ENCODE measurements at places on chromosomes 12 and 14.
A peak's percentile ranks its signal among the peaks of the same experiment; 100 is the strongest.

DNA sequence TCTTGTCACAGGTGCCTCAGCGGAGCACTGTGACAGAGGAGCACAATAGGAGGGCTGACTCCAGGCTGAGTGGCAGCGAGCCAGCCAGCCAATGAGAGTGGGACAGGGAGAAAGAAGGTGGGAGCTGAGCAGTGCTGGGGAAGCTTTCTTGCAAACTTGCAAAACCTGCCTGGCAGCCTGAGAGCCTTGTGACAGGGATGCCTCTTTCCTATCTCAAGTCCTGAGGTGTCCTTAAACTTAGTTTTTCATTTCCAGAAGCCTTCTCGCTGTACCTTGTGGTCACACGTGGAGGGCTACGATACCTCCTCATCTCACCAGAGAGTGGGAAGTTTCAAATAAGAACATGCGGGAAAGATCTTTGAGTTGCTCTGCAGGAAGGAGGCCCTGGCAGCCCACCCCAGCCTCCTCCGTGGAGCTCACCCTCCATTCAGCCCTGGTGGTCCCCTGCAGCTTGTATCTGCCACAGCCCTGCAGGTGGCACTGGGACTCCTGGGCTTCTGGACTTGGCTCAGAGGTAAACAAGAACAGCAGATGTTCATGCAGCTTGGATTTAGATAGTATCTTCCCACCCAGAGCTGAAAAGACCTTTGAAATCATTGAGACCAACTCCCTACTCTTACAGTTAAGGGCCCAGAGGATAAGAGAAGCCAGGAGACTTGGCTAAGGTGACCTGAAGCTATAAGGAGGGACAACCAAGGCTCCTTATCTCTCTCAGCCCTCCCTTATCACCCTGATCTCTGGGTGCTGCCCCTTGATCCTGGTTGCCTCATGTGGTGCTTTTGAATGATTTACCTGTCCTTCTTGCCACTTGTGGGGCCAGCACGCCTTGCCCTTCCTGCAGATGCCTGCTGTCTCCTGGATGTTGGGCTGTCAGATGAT is 153.5 kb upstream of the MAX start:
- peak; percentile 88 for DNase-seq

DNA sequence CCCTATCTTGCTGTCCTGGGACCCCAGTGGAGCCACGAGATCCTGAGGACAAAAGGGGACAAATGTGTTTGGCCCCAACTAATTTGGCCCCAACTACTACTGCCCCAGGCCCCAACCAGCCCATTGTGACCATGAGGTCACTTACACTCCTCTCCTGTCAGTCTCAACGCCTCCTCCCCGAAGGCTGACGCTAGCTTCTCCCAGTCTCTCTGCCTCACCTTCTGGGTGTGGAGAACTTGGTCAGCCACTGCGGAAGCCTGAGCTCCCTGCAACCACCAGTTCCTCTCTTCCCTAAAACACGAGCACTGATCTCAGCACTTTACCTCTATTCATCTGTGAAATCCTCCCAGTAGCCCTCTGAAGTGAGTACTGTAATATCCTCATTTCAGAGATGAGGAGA is 13.3 kb downstream of the FAM181A start:
- no peak for DNase-seq

- DNase-seq, result no peak
Observed at GRCh38 chr14:103023881-103024473, 33.4 kb downstream of the CDC42BPB start.

GRCh38 chr14:67766035-67766680 is 50.2 kb downstream of the ZFYVE26 start:
- peak; percentile 14 for DNase-seq

DNA sequence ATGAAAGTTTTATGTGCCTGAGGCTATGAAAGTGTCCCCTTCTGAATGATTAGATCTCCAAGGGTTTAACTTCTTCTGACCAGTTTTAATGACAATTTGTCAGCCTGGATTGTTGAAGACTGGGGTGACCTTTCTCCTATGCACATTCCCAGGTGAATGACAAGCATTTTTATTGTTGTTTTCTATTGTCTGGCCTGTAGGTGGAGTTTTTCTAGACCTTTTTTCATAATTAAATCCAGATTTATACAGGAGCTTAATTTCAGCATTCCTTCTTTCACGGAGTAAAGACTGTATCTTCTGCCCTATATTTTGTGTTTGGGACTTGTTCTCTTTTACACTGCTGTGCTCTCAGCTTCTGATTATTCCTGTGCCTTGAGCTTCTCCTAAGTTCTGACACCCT is 125.0 kb upstream of the FAR2 start:
- DNase-seq, result no peak

DNA sequence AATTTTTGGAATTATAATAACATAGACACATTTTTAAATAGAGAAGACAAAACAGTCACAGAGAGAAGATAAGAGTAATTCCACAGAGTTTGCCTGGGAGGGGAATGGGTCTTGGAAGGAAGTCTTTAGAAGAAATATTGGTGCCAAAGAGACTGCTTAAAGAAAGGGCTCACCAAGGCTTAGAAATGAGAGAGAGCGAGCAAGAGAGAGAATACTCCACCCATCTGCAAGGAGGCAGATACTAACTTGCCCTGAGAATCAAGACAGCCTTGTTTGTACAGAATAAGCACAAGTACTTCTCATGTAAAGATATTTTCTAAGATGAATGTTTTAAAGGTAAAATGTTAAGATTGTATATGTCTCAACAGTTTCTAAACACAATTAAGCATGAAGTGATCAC is 165.5 kb downstream of the SLC38A4 start:
- DNase-seq, result no peak

DNA sequence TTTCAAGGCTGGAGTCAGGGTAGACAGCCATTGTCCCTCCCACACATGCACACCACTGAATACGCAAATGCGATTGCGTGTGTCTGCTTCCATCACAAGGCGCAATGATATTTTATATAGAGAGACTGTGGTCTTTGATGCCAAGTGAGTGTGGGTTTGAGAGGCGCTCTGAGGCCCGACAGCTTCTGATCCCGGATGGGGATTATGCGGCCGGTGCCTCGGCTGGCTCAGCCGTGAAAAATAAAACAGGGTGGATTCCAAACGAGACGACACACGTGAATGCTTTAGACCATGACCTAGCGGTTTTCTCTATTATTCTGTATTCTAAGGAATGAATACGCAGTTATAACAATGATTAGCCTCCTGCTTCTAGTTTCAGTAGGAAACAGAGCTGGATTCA is 72.5 kb downstream of the TMEM132D start:
- no peak for DNase-seq

DNA sequence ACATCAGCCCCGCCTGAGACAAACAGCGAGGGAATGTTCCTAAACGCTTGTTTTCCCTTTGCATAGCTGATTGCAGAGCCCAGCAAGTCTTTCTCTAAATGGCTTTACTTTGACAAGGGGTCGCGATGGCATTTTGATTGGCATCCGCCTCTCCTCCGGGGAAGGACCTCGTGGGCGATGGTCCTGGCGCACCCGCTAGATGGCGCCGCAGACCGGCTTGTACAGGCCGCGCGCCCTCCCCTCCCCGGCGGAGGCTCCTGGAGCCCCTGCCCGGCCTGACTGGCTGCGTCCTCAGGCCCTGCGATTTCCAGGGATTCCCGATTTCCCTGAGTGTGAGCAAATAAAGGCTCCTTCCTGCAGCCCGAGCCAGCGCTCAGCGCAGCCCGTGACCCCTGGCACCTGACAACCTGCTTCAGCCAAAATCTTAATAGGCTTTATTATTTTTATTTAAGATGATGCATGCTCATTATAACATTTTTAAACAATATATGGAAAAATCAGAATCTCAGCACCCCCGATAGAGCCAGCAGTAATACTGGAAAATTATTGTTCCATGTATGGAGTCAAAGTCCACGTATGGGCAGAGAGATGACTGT is 468.3 kb downstream of the AACS start:
- peak; percentile 25 for DNase-seq

- DNase-seq, result no peak
Observed at GRCh38 chr12:113933201-113933786, 32.8 kb downstream of the RBM19 start.

GRCh38 chr14:79614448-79614847 is 596.9 kb downstream of the DIO2 start:
- DNase-seq, result no peak

- no peak for DNase-seq
Observed at GRCh38 chr12:97943359-97943758, 480.8 kb downstream of the RMST start.

GRCh38 chr12:53169644-53170043 is 10.9 kb upstream of the ZNF740 start:
- no peak for DNase-seq

DNA sequence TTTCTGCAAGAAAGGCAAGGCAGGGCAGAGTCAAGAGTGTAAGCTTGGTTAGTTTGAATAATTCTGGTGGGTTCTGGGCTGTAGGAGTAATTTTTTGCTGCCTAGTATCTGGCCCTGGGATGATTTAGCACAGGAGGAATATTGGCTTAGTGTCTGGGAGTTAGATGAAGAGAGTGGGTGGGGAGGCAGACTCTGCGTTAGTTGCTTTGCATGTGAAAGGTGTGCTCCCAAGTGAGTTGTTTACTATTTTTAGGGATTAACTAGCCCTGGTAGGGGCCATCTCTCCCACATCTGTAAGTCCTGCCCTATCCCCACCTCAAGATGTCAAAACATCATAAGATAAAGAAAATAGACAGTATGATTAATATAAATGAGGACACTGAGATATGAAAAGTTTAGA is 249.7 kb downstream of the LRIG3 start:
- no peak for DNase-seq

DNA sequence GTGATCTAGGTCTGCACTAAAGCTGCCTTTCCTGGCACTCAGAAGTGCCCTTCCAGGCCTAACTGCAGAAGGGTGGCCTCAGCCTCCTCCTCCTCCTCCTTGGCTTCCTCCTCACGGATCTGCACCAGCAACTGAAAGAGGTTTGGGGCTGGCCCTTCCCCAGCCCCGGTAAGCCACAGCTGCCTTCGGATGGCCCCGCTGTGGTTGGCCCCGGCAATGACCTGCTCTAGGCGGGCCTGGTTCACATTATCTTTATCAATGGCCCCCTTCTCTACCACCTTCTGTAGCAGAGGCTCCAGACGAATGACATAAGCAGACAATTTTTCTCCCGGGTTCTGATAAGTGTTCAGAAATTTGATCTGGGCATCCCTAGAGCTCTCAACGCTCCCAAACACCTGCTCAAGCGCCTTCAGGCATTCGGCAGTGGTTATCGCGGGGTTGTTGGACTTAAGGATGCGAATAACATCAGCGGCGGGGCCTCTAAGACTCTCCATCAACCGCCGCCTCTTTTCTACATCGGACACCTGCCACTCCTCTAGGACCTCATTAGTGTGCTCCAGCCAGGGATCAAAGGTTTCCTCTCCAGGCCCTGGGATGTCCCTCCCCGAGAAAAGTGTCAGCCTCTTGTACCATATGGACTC is 1.5 kb downstream of the PNMA1 start:
- DNase-seq, result no peak

- DNase-seq, result no peak
Observed at GRCh38 chr12:5043589-5044419, at the start of gene KCNA5. Gene KCNA5 (plus strand): TSS chr12:5043879. CDS start chr12:5044148, 269 bp downstream.

- no peak for DNase-seq
Observed at GRCh38 chr12:72491426-72491825, 219.3 kb downstream of the TRHDE start.

DNA sequence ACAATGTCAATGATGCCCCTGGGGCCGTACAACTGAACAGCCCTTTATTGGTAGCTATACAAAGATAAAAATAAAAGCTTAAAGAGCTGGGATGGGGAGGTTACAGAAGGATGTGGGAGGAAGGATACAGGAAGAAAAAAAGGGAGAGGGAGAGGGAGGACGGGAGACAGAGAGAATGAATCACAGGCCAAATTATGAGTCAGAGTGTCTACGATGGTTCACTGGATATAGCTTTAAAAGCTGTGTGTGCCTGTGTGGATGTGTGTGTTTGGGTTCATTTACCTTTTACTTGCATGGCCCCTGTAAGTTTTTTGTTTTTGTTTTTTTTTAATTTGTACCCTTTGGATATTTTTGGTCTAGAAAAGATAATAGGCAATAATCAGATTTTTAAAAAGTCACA is 111.9 kb downstream of the CCDC60 start:
- DNase-seq, result no peak

GRCh38 chr12:100698518-100698917 is 96.1 kb upstream of the ANO4 start:
- DNase-seq, result no peak

DNA sequence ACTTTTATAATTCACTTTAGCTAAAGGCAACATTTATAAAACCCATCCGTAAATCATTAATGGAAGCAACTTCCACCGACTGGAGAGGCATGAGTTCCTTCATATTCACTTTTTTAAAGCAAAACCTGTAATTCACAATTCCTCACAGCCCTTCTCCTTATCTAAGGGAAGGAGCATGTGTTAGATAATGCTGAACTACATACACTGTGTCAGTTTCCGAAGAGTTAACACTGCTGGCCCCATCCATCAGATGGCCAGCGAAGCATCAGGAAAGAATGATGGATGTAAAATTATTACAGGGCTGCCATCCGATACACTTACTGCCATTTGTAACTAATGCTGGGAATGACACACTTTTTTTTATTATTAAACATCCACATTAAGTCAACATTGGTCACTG is 392.8 kb downstream of the SOX5 start:
- no peak for DNase-seq

DNA sequence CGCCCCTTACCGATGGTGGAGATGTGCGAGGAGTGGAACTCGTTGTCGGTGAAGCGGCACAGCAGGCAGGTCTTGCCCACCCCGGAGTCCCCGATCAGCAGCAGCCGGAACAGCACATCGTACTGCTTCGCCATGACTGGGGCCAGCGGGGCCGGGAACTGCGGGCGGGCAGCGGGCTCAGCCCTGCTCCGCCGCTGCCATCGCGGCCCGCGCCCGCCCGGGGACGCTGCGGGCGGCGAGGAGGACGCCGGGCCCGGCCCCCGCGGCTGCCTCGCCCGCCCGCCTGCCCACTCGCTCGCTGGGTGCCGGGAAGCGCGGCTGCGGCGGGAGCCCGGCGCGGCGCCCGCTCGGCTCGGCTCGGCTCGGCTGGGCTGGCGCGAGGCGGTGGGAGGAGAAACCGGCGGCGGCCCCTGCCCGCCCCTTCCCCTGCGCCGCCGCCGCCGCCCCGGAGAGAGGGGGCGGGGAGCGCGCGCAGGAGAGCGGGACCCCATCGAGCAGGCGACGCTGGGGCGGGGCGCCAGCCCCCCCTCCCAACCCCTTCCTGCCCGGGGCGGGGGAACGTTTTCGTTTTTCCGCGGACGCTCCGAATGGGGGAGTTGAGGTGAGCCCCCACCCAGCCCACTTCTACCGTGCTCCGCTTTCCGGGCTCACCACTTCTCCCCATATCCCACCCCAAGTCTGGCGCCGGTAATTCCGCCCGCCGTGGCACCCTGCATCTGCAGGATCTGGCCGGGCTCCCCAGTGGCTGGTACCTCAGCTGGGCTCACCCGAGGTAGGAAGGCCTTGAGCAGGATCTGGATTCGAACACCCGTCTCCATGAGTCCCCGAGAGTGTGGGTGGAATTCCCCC is at the start of gene RAB15:
Gene RAB15, minus strand, starts transcription at position 394 of the 849 bp plus-strand sequence. Its CDS starts 260 bp downstream, at position 134.
- DNase-seq, result peak; percentile 32

DNA sequence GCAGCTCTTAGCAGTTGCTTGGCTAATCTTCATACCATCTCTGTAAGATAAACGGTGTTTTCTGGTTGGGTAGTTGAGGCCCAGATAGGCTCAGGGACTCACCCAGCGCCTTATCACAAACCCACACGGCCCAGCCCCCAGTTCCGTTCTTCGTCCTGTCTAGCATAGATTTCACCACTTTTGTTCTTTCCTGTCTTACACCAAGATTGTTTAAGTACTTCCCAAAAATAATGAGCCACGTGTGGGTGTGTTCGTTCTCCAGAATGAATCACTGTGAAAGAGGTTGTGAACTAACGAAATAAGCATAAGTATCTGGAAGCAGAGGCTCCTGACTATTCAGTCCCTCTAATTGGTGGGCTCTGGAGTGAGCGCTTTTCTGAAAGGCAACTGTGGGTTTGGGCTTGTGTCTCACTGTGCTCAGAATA is 21.4 kb downstream of the ACVR1B start:
- DNase-seq, result peak; percentile 45

- no peak for DNase-seq
Observed at GRCh38 chr12:115870510-115870909, 407.0 kb downstream of the MED13L start.

Data from transverse colon (tissue), 4 donors.